ENCODE measurements at places on chromosomes 2 and 18. TPM values are rescaled to one million over a fixed set of nuclear protein-coding genes. Genes with fewer than 3 reads are reported as not detected.
A peak's percentile ranks its signal among the peaks of the same experiment; 100 is the strongest.

The ARHGEF33 gene
- polyA plus RNA-seq: 16.7 TPM

The MFF gene
- 457 TPM for polyA plus RNA-seq

The CYP27C1 gene
- 0.47 TPM for polyA plus RNA-seq

The PRKAG3 gene
- polyA plus RNA-seq: 0.40 TPM

The L3MBTL4 gene
- polyA plus RNA-seq: 26.6 TPM

The ZDBF2 gene
- polyA plus RNA-seq: 6.5 TPM

DNA sequence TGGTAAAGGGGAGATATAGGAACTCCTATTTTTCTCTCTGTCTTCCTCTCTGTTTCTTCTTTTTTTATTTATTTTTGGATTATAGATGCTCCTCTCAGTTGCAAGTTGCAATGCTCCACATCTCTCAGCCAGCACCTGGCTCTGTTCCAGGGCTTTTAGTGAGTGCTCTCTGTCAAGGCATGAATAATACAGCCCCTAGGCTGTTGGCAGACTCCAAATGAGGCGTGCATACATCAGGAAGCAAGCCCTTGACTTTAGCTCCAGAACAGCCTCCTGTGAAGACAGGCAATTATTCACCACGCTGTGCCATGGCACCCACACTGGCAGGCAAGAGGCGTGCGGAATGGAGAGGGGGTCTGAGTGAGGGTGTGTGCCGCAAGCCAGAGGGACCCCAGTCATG, 228.1 kb upstream of the PXDN start:
- no peak for DNase-seq
- H3K36me3 ChIP-seq: no peaks in the 10 kb centered on the region

The ASB18 gene
- 0.67 TPM for polyA plus RNA-seq

The MATN3 gene
- 2.7 TPM for polyA plus RNA-seq

The ANKRD30B gene
- polyA plus RNA-seq: 10.5 TPM

The SPC25 gene
- polyA plus RNA-seq: 7.3 TPM

The SOX11 gene
- polyA plus RNA-seq: 0.05 TPM

The ELOA2 gene
- 8.0 TPM for polyA plus RNA-seq

DNA sequence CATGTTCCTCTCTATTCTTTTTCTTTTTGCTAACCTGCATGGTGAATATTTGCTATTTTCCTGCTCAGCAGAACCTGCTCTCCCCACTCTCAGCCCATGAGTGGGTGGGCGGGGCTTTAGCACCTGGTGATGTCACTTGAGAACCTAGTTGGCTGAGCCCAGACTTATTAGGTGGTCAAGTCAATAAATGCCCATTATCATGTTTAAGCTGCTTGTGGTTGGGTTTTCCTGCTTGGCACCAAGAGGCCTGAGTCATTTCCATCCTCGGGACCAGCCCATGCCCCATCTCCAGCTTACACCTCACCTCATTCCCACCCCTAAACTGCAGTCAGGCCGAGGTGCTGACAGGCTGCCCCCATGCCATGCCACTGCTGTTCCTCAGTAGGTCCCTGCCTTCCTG, 226.6 kb downstream of the ANKRD30B start:
- H3K4me3 ChIP-seq: no peak overlapping the region
- H3K27me3 ChIP-seq: no peaks in the 10 kb centered on the region
- H3K36me3 ChIP-seq: no peaks in the 10 kb centered on the region
- H3K27ac ChIP-seq: no peak overlapping the region

DNA sequence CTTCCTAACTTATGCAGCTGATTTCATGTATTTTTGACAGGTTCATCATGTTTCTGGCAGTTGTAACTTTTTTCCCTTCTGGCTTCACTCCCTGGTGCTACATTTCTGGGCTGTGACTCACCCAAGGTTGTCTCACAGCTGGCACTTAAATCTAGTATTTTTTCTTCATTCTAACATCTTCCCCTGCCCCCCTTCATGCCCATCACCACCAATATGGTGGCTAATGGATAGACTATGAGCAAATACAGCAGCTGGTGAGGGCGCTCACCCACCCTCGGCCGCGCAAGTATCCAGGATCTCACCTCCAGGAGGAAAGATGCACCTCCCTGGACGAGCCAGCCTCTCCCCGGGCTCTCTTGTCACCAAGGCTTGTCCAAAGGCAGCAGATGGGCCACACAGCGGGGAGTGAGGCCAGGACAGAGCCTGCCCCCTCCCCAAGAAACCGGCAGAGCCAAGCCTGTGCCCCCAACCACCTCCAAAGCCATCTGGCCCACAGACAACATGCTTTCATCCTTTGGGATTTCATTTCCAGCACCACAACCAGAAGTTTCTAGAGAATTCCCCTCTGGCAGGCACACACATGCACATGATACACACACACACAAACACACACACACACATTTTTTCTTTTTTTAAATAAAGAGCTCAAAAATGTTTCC, 39.1 kb downstream of the ATOH8 start:
- no peak for DNase-seq
- peak overlapping the region; percentile 49 for H3K27ac ChIP-seq
- peaks cover 46% of the 10 kb centered on the region for H3K4me1 ChIP-seq
- no peaks in the 10 kb centered on the region for H3K27me3 ChIP-seq
- no peak overlapping the region for H3K4me3 ChIP-seq
- H3K36me3 ChIP-seq: no peaks in the 10 kb centered on the region

DNA sequence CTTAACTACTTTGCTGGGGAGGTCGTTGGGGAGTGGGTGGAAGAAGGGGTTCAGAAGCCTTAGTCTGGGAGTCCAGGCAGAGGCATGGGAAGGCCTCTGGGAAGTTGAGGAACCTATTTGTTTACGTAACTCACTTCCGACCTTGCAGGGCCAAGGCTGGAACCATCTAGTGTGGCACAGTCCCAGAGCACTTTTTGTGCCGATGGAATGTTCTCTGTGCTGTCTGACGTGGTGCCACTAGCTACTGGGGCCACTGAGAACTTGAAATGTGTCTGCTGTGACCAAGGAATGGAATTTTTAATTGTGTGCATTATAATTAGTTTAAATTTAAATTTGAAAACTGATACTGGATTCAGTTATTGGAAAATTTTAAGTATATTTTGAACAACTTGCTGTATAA, 139.7 kb downstream of the FAM161A start:
- H3K4me3 ChIP-seq: no peak overlapping the region
- no peak overlapping the region for H3K27ac ChIP-seq
- DNase-seq: no peak
- no peaks in the 10 kb centered on the region for H3K27me3 ChIP-seq

- DNase-seq: no peak
- no peaks in the 10 kb centered on the region for H3K36me3 ChIP-seq
- H3K4me3 ChIP-seq: no peak overlapping the region
- H3K27ac ChIP-seq: no peak overlapping the region
Measured at GRCh38 chr2:129242269-129242668, 737.2 kb upstream of the RAB6C start.

DNA sequence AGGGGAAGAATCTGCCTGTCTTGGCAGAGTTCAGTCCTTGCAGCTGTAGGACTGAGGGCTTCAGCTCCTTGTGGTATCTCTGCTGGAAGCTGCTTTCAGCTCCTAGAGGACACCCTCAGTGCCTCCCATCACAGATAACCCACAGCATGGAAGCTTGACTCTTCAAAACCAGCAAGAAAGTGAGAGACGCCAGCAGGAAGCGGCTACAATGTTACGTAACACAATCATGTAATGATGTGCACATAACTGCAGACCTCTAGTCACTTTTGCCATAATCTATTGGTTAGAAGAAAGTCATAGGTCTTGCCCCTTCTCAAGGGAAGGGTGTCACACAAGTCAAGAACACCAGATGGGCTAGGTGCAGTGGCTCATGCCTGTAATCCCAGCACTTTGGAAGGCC, 69.1 kb upstream of the AFF3 start:
- H3K27me3 ChIP-seq: no peaks in the 10 kb centered on the region
- no peaks in the 10 kb centered on the region for H3K36me3 ChIP-seq
- DNase-seq: no peak
- peaks cover 8% of the 10 kb centered on the region for H3K4me1 ChIP-seq

The NAPG gene
- polyA plus RNA-seq: 19.5 TPM

DNA sequence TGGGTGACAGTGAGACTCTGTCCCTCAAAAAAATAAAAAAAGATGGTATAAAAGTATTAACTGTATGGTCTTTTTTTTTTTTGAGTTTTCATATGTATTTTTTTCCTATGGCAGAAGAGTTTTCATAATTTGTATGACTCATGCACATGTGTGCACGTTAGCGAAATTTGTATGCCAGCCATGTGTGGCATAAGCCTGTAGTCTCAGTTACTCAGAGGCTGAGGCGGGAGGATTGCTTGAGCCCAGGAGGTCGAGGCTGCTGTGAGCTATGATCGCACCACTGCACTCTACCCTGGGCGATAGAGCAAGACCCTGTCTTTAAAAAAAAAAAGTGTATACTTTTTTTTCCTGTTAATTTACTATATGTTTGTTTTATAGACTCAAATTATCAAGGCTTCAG, 160.8 kb downstream of the TGIF1 start:
- no peak overlapping the region for H3K4me3 ChIP-seq
- no peaks in the 10 kb centered on the region for H3K36me3 ChIP-seq
- H3K27ac ChIP-seq: no peak overlapping the region
- no peak for DNase-seq

The MC4R gene
- polyA plus RNA-seq: not detected

The GALR1 gene
- 0.11 TPM for polyA plus RNA-seq

The MRPS5 gene
- 44.4 TPM for polyA plus RNA-seq

- no peak overlapping the region for H3K27ac ChIP-seq
- no peak overlapping the region for H3K4me3 ChIP-seq
- DNase-seq: no peak
- no peaks in the 10 kb centered on the region for H3K4me1 ChIP-seq
- no peaks in the 10 kb centered on the region for H3K36me3 ChIP-seq
Measured at GRCh38 chr18:25590456-25590855, 238.5 kb upstream of the ZNF521 start.

DNA sequence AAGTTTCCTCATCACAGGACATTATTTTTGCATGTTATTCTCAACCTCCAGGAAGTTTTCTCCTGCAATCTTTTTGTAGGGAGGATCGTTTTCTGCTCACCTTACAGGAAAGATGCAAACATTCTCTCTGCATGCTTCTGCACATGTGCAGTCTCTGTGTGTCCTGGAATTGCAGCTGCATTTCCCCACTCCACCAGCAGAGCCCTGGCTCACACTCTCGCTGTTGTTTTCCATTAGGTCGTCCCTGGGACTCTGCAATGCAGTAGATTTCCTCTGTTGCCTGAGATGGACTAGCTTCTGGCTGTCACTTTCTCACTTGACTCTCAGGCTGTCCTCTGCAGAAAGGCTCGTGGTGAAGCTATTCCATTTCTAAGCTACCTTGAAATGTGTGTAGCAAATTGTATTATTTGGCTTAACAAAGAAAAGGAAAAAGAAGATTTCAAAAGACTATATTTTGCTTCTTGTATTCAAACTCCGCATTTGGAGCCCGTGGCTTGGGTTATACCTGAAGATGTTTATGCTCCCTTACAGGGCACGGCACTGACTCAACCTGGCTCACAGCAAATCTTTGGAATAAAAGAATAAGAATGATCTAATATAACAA, 346.7 kb downstream of the RAD51AP2 start:
- no peak overlapping the region for H3K4me3 ChIP-seq
- H3K36me3 ChIP-seq: no peaks in the 10 kb centered on the region
- H3K27me3 ChIP-seq: no peaks in the 10 kb centered on the region
- peak; percentile 50 for DNase-seq

GRCh38 chr18:1797235-1797634, 774.1 kb downstream of the METTL4 start:
- no peak overlapping the region for H3K27ac ChIP-seq
- no peak overlapping the region for H3K4me3 ChIP-seq
- no peaks in the 10 kb centered on the region for H3K4me1 ChIP-seq

The SEPTIN10 gene
- 130 TPM for polyA plus RNA-seq

GRCh38 chr2:118386641-118387302, 298.5 kb downstream of the INSIG2 start:
- no peaks in the 10 kb centered on the region for H3K4me1 ChIP-seq
- no peaks in the 10 kb centered on the region for H3K27me3 ChIP-seq
- H3K36me3 ChIP-seq: no peaks in the 10 kb centered on the region
- H3K4me3 ChIP-seq: no peak overlapping the region

DNA sequence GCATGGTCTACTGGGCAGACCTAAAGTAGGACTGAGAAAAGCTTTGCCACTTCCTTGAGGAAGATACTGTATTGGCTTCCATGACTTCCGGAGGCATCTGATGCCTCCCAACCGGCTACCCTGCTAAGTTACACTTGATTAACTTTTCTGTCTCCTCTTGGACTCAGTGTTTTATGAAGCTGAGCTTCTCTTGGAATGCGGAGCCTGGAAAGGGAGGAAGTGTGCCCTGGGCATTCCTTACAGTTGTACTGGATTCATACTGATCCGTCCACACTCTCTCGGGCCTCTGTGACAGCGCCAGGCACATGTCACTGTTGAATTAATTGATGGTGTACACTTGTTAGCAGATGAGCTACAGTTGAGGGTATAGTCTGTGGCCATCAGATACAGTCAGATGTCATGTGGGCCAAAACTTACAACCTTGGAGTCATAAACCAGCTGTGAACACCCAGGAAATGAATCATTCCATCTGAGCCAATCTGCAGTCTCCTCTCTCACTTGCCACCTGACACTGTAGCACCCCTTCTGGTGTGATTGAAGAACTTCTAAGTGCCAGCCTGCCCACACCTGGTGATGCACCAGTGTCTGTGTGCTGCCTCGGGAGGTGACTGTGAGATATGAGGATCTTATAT, 122.5 kb downstream of the FHOD3 start:
- H3K4me1 ChIP-seq: no peaks in the 10 kb centered on the region
- DNase-seq: no peak
- H3K27me3 ChIP-seq: no peaks in the 10 kb centered on the region
- no peak overlapping the region for H3K4me3 ChIP-seq
- no peaks in the 10 kb centered on the region for H3K36me3 ChIP-seq
- H3K27ac ChIP-seq: no peak overlapping the region

GRCh38 chr2:207038299-207038698, 99.0 kb downstream of the CPO start:
- H3K4me1 ChIP-seq: no peaks in the 10 kb centered on the region
- no peaks in the 10 kb centered on the region for H3K27me3 ChIP-seq
- H3K36me3 ChIP-seq: no peaks in the 10 kb centered on the region
- H3K27ac ChIP-seq: no peak overlapping the region
- no peak for DNase-seq
- no peak overlapping the region for H3K4me3 ChIP-seq

GRCh38 chr18:41077076-41077475, 878.0 kb upstream of the PIK3C3 start:
- no peaks in the 10 kb centered on the region for H3K36me3 ChIP-seq
- no peaks in the 10 kb centered on the region for H3K4me1 ChIP-seq
- no peak overlapping the region for H3K4me3 ChIP-seq
- H3K27ac ChIP-seq: no peak overlapping the region
- H3K27me3 ChIP-seq: no peaks in the 10 kb centered on the region

DNA sequence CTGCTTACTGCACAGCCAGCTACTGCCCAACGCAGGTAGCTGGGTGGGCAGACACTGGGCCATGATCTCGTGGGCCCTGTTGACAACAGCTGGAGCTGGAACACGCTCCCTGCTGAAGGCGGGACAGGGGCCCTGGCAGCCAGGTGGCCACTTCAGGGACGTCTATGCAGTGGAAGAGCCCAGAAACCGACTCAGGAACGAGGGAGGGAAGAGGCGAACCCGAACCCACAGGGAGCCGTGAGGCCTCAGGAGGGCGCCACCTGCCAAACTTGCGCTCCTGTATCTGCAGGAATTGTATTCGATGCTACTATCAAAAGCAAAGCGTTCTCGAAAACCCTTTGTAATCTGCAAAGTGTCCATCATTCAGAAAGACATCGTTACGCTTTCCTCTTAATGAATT, 198.4 kb downstream of the EIPR1 start:
- no peaks in the 10 kb centered on the region for H3K27me3 ChIP-seq
- no peak overlapping the region for H3K4me3 ChIP-seq
- DNase-seq: peak; percentile 41

The GAD1 gene
- 8.5 TPM for polyA plus RNA-seq

The CRIM1 gene
- polyA plus RNA-seq: 38.2 TPM

Data from testis (tissue), 5 donors.